ENCODE measurements at places on chromosomes 16 and 17.

GRCh38 chr16:30548416-30549253, 9.5 kb downstream of the ZNF764 start:
- no peak for DNase-seq

- DNase-seq = no peak
Observed at GRCh38 chr17:75980188-75981018, 1.4 kb downstream of the TEN1 start.

GRCh38 chr17:49551221-49552069, 24.2 kb upstream of the NXPH3 start:
- DNase-seq = no peak

GRCh38 chr16:10878644-10879501, 1.9 kb downstream of the CIITA start:
- DNase-seq = no peak

GRCh38 chr17:32445971-32446370, 1.7 kb downstream of the PSMD11 start:
- DNase-seq = no peak

- DNase-seq = no peak
Observed at GRCh38 chr16:85778873-85779272, 20.5 kb downstream of the EMC8 start.

DNA sequence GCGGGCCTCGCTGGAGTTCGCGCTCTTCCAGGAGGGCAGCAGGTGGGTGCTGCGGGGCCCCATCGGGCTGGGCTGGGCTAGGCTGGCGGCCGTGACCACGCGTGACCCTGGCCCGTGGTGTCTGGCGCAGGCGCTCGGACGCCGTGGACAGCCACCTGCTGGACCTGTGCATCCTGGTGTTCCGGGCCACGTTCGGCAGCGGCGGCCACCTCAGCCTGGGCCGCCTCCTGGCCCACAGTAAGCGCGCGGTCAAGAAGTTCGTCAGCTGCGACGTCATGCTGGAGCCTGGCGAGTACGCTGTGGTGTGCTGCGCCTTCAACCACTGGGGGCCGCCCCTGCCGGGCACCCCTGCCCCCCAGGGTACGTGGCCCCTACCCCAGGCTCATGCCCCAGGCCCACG, 8.0 kb upstream of the PRR35 start:
- DNase-seq = no peak

GRCh38 chr17:27657620-27658019, 26.6 kb downstream of the LGALS9 start:
- no peak for DNase-seq

- no peak for DNase-seq
Observed at GRCh38 chr17:62696726-62697490, 69.4 kb downstream of the MRC2 start.

DNA sequence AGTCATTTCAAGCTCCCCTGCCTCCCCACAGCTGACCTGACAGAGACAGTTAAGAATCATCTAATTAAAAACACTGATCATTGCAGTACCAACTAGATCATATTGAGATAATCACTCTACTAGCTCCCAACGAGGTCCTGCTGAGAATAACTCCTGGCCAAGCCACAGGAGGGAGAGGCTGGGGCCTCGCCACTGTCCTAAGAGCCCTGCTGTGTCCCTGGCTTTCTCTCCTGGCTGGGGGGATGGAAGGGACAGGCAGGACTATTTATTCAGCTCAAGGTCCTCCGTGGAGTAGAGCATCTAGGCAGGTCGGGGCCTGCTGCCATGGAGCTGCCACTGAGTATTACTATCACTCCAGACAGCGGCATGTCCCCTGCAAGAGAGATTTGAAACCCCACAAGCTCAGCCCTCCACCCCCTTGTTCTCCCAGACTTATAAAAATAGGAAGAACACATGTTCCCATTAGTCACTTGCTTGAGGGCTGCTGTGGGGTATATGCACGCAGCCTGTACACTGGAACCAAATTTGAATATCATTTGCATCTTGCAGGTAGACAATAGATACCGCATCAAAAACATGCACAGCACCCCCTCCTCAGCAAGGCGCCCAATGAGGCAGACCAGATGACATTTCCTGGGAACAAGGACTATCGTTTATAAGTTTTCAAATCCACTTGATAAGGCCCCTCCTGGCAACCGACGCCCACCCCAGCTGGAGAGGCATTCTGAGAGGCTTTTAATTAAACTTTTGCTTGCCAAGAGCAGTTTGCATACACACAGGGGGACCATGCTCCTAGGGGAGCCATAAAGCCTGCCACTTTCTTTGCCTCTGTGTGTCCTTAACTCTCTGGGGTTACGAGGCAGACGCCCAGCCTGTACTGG, 385.2 kb upstream of the ZFHX3 start:
- DNase-seq = no peak

DNA sequence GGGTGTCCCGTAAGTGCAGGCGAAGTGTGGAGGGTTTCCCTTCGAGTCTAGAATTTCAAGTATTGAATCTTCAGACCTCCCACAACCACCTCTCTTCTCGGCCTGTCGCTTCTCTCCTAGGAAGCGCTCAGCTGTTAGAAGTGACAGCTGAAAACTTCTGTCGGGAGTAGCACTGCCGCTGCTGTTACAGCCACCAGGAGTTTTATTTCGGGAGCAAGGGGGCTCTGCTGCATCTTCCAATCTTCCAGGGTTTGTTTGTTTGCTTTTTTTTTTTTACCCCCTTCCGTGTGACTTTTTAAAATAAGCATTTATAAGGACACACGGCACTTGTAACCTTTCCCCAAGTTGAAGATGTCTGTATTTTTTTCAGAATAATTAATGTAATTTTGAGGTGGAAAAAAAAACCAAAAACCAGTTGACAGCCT, 767 bp downstream of the RPS6KB1 start:
- DNase-seq = no peak

GRCh38 chr16:2121853-2122252, 13.8 kb downstream of the PKD1 start:
- no peak for DNase-seq

DNA sequence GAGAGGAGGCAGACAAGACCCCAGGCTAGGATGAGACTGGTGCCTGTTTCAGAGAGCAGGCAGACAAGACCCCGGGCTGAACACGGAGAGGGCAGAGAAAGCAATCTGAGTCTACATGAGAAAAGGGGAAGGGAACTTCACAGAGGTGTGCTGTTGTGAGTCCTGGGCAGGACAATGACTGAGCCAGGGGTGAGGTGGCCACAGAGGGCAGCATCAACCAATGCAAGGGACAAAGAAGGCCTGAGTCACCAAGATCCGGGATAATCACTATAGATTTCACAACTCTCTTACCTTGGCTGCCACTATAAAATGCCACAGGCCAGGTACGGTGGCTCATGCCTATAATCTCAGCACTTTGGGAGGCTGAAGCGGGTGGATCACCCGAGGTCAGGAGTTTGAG, 89.0 kb downstream of the SLC39A11 start:
- DNase-seq = no peak

GRCh38 chr16:56589141-56590039, at the start of gene MT3:
Gene MT3, plus strand, starts transcription at chr16:56589528. Its CDS starts 63 bp downstream, at chr16:56589591.
- DNase-seq = no peak

- DNase-seq = no peak
Observed at GRCh38 chr17:48357779-48358602, 72.0 kb downstream of the SKAP1 start.

DNA sequence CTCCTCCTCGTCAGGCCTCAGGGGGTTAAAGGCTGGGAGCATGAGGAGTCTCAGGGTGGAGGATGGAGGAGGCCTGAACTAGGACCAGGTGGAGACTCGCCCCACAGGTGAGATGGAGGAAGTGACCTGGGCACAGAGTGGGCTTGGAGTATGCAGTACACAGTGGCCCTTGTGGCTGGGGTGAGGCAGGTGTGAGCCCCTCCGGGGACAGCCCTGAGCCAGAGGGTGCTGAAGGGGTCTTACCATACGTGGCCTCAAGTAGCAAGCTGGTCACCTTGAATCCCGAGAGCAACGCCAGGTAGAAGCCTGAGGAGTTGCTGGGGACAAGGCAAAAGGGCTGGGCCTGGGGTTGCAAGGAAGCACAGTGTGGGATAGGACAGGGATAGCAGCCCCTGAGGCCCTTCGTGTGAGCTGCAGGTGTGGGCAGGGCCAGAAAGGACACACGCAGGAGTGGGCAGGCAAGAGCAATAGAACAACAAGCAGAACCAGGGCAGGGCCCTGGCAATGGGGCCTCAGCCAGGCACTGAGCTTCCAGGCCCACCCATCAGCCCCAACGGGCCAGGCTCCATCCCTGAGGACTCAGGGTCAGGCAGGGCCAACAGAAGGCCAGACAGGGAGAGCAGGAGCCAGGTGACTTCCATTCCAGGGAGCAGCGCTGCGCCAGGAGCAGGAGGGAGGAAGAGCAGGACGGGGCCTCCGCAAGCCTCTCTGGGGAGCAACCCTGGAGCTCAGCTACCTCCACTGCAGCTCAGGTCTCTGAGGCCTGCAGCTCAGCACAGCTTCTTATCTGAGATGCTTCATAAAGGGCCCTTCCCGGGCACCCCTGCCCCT, 64.2 kb upstream of the TNRC6C start:
- no peak for DNase-seq

- DNase-seq = no peak
Observed at GRCh38 chr17:31560616-31561235, 169.3 kb downstream of the RAB11FIP4 start.

- DNase-seq = no peak
Observed at GRCh38 chr16:27429981-27430441, 28.0 kb downstream of the IL21R start.

DNA sequence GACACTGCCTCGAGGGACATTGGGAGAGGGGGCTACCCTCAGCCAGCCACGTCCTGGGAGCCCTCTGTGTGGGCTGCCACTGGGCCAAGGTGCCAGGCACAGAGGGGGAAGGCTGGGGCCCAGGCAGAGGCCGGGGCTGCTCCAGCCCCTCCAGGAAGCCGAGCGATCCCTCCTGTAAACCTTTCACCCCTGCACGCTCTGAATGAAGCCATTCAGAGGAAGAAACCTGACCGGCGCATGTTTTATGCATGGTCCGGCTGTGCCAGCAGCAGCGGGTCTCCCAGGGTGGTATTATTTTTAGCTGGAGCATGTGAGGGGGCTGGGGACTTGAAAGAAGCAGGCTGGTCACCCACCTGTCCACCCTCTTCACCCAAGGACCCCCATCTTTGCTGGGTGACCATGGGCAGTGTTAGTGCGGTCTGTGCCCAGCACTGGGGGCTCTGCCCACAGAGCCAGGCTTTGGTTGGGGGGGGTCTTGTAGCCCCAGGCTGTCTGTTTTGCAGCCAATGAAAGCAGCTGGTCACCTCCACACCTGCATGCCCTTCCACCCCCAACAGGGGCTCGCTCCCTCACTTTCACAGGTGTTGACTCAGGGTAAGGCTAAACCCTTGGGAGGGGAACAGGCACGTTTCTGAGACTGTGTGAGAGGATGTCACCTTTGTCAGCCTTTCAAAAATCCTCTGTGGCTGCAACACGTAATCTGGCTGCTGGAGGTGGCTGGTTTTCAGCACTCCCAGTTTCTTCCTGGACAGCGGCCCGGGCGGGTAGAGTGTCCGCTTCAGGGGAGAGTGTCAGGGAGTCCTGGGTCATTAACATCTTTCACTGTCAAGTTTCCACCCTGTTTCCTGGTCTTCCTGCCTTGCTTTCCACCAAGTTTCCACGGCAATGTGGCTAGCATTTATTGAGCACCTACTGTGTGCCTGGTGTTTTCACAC, 77.1 kb upstream of the BRD7 start:
- no peak for DNase-seq

- DNase-seq = no peak
Observed at GRCh38 chr16:81231014-81231413, 7.5 kb upstream of the BCO1 start.

- DNase-seq = no peak
Observed at GRCh38 chr17:44177640-44178039, 7.1 kb downstream of the ASB16 start.

- no peak for DNase-seq
Observed at GRCh38 chr16:52597073-52597771, 50.3 kb upstream of the TOX3 start.

DNA sequence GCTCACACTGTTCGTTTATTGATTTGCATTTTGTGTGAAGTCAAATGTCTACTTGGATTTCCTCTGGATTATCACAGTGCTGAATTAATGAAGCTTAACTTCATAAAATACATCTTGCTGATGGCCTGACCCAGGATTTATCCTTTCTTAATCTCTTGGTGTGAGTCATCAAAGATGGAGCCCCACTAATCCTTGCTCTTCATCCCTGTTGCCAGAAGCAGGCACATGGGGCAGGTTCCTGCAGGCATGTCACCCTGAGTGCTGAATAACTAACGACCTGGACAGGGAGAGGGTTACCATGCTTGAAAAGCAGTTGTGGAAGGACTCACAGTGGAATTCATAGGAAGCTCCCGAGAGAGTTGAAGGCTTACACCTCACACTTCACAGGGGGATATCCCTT, 56.0 kb upstream of the FA2H start:
- DNase-seq = no peak

GRCh38 chr16:66751992-66752322, 548 bp upstream of the DYNC1LI2 start:
- DNase-seq = no peak

DNA sequence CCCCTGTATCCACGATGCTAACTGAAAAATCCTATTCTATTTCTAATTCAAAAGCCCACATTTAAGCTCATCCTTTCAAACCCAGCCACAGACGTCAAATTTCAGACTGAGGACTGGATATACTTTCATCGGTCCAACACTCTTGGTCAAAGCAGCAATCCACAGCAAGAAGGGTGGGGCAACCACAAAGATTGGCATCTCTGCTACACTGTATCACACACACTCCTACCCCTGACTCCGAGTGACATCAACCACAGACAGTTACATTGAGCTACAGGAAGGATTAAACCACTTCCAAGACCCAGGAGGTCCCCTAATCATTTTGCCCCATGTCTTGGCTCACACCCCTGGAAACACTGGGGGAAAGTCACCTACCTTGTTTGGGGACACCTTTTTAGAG, 61.3 kb downstream of the GRIN2A start:
- DNase-seq = no peak

DNA sequence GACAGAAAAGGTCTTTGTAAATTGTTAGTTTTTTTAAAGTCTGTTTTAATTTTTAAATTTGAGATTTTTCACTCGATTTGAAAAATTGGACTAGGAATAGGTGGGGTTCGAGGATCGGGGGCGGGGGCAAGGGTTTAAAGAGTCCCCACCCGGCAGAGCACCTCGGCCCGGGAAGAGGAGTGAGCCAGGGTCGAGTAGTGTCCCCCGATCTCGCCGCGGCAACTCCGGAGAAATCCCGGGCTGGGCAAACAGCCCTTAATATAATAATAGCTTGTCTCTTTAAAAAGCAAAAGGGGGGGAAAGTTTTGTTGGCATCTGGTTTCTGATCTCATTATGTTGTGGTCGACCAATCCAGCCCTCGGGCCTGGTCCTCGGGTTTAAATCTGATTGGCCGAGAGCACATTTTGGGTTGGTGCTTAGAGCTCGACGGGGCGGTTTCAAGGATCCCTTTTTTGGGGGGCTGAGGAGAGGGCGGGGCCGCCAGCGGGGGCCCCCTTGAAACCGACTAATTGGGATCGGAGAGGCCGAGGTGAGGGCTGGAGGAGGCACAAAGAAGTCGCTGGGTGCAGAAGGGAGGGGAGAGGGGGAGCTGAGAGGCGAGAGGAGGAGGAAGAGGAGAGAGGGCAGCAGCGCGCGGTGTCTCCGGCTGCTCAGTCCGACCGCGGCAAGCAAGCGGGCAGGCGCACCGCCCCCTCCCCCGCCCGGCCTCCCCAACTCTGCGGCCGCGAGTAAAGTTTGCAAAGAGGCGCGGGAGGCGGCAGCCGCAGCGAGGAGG, at the start of gene FZD2:
TSS of gene FZD2 (plus strand) at position 653 of the 775 bp plus-strand sequence. CDS start 205 bp downstream, outside the sequence.
- DNase-seq = peak; percentile 5

Measured in activated T-helper 9 cell treated with anti-CD3 and anti-CD28 coated beads, Interleukin-2, amount 50 U/mL, for 16 hours (primary cell).